ENCODE measurements at places on chromosomes 12 and 14.

DNA sequence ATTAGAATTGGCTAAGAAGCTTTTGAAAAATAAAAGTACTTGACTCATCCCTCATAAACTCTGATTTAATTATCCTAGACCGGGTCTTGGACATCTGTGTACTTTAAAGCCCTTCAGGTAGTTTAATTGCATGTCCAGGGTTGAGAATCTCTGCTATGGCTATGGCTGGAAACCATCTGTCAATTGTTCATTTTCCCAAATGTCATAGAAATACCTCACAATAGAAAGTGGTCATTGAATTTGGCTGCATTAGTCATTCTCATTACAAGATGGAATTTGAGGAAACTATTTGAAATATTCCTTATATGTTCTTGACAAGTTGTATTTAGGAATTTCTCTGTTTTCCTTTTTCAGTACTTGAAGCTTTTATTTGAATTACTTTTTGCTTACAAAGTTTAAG, 111.3 kb downstream of the TSHR start:
- no peak for DNase-seq

DNA sequence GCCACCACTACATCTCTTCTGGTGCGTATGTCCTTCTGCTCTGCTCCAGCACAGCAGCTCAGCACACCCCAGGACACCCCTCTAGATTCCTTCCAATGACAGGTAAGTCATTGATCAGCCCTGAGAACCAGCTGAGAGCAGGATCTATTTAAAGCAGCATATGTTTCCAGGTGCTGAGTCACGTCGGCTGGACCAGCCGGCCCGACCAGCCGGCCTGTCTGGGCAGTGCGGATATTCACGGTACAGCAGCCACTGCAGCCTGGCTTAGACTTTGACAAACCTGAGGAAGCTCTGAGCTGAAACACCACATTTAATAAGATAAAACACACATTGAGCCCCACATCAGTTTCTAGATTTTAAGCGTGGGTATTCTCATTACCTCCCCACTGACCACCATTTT, 31.8 kb upstream of the RPH3A start:
- DNase-seq, result no peak

DNA sequence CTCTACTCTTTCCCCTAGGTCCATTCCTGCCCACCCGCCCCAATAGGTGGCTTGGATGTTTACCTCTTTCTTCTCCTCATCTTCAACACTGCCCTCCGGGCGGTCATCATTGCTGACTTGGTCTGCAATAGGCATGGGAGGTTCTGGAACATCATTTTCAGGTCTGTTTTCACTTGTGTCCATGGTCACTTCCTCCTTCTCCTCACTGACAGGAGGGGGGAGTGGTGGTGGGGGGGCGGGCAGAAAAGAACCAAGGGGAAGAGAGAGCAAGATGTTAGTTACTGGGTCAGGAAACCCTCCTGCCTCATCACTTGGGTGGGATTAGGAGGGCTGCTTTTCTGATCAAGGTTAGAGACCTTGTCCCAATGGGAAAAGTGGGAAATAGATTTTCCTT, 12.1 kb upstream of the CDH24 start:
- no peak for DNase-seq

DNA sequence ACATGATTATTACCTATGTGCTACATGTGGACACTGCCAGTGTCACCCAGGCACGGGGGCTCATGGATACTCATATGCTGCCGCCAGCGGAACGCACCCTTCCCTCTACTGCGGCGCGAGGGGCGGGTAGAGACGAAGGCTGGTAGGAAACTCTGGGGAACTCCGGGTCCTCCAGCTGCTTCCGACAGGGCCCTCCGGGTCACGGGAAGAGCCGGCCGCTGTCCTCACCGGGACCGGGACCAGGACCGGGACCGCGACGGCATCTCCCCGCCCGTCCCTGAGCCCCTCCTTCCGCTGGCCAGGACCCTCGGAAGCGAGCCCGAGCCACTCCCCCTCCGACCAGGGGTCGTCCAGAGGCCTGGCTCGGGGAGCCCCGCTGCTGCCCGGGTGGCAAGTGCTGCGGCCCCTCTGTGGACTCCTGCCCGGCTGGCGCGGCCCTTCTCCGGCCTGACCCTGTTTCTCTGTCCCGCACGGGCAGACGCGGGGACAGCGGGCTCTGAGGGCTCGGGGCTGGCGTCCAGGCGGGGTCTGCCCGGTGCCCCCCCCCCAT, 209.6 kb downstream of the ADGRD1 start:
- DNase-seq, result no peak

- no peak for DNase-seq
These were observed at the start of gene RARG for GRCh38 chr12:53231921-53232645. TSS of gene RARG (minus strand) at chr12:53232209. CDS start at chr12:53227545, 4,664 bp downstream.

- DNase-seq, result no peak
These were observed 795.4 kb downstream of the SLC6A15 start for GRCh38 chr12:84117190-84117589.

DNA sequence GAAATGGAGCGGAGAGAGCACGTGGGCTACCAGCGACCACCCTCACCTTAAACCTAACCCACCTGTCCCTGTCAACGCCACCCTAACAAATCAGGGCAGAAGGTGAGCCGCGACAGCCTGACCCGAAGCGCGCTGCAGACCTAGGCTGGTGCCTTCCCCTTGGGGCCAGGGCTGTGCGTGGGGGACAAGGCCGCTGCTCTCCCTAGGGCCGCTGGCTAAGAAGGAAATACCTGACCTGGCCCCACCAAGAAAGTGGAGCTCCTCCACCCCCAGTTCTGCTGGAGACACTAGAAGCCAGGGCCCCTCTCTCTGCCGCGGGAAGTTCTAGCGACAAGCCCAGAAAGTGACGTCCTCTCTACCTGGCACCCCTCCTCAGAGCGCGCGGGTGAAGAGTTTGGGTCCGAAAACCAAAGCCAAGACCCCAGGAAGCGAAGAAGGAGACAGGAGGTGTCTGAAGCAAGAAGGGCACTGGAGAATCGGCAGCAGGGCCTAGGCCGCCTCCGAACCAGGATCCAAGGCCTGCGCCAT, 7.5 kb downstream of the SIX1 start:
- DNase-seq, result no peak

DNA sequence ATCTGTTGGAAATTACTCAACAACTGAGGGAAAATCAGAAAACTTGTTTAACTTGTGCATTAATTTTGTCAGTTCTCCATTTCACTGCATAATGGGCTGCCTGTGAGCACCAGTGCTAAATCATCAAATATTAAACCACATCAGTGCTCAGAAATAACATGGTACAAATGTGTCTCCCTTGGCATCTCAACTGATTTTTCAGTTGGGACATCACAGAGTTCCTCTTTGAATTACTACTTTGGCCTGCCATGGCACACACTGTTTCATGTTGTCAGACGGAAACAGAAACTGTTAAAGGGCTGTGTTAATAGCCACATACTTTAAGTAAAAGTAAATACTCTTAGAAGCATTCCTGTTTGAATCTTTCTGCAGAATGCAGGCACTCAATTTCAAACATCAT, 42.1 kb upstream of the STRN3 start:
- no peak for DNase-seq

DNA sequence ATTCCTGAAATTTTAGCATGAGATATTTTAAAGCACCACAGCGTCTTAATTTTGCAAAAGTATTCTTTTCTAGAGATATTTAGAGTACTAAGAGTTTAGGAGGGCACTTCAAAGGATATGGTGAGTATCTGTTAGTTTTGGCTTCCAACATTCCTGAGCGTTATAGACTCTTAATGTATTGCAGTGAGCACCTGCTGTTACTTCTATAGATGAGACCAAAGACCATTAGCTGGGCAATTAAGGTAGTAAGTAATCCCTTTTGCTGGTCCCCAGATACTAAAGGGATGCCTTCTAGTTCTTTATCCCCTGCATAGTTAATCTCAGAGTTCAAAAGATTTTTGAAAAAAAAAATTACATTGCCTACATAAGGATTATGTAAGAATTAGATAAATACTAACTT, 975.6 kb downstream of the GALC start:
- DNase-seq, result no peak

DNA sequence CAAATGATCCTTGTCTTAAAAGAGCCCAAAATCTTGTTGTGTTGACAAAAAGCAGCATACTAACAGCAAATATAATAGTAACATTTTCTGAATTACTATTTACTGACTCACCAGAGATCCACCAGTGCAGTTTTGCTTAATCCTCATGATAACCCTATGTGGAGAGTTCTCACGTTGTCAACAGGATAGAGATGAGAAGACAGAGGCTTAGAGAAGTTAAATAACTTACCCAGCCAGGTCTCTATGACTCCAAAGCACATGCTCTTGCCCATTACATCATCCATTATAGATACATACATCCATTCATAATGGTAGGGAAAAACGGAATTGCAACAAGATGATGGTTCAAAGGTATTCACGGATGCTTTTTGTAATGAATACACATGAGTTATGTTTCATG, 111.9 kb downstream of the PAX9 start:
- no peak for DNase-seq

DNA sequence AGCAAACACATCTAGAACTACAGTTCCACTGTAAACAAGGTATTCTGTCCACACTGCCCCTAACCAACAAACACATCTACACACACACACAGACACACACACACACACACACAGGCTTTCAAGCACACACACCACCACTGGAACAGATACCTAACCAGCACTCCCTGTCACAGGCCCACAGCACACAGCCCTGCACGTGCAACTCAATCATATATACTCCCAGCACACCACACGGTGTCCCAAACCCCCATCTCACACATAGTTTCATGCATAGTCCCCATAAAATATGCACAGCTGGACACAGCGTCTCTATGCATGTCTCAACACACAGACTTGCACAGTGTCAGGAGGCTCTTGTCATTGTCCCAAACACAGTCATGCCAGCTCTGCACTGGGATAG, 27.6 kb downstream of the KRT8 start:
- DNase-seq, result no peak

- DNase-seq, result no peak
These were observed 27.7 kb upstream of the JDP2 start for GRCh38 chr14:75399843-75400775.

DNA sequence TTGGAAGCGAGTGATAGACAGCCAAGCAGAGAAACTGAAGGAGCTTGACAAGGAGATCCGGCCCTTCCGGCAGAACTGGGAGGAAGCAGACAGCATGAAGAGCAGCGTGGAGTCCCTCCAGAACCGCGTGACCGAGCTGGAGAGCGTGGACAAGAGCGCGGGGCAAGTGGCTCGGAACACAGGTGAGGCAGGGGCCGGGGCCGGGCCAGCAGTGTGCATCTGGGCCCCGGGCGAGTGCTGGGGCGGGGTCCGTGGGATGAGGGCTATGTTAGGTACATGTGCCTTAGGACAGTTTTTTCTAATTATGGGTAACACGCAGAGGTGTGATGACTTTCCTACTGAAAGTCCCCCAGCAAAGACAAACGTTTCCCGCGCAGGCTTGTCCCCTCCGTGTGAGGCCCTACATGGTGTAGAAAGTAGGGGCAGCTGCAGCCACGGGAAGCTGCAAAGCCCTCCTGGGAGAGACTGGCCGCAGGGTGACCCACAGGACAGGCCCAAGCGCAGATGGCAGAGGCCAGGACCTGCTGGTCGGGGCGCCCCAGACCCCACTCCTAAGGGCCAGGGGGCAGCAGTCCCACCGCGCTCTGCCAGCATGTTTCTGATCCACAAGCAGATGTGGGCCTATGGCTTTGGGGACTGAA, 19.1 kb upstream of the AMN start:
- DNase-seq, result no peak

DNA sequence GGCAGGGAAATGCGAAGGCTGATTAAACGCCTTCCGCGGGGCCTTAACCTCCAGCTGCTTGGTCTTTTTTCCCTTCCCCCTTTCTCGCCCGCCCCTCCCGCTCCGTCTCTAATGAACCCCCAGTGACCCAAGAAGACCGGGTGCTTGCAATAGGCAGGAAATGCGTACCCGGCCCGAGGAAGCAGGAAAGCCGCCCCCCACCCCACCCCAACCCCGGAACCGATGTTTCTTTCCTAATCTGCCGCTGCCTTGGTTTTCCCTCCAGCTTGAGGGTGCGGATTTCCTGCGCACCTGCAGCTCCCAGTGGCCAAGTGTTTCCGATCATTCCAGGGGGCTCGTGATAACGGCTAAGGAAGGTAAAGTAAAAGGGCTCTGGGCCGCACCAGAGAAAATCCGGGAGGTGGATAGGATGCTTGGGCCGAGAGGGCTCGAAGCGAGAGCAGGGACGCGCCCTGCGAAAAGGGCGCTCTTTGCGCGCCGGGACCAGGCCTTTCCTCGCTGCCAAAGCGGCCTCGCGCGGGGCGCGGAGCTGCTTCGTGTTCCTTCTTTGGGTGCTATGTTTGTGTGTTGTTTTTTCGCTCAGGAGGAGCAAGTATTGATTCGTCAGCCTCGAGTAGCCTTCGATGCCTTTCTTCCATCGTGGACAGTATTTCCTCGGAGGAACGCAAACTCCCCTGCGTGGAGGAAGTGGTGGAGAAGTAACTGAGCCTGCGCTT, 983 bp downstream of the MYF6 start:
- DNase-seq, result no peak

DNA sequence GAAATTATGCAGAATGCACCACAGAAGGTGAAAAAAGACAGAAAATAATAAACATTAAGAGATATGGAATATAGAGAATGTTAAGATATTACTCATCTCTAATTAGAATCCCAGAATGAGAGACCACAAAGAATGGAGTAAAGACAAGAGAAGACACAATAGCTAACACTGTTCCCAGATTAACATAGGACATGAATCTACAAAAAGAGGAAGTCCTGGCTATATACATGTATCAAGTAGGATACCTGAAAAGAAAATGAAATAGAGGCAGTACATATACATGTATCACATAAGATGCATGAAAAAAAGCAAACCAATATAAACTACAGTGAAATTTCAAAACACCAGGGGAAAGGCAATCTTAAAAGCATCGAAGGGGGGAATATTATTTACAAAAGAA, 5.6 kb upstream of the EPS8 start:
- no peak for DNase-seq

DNA sequence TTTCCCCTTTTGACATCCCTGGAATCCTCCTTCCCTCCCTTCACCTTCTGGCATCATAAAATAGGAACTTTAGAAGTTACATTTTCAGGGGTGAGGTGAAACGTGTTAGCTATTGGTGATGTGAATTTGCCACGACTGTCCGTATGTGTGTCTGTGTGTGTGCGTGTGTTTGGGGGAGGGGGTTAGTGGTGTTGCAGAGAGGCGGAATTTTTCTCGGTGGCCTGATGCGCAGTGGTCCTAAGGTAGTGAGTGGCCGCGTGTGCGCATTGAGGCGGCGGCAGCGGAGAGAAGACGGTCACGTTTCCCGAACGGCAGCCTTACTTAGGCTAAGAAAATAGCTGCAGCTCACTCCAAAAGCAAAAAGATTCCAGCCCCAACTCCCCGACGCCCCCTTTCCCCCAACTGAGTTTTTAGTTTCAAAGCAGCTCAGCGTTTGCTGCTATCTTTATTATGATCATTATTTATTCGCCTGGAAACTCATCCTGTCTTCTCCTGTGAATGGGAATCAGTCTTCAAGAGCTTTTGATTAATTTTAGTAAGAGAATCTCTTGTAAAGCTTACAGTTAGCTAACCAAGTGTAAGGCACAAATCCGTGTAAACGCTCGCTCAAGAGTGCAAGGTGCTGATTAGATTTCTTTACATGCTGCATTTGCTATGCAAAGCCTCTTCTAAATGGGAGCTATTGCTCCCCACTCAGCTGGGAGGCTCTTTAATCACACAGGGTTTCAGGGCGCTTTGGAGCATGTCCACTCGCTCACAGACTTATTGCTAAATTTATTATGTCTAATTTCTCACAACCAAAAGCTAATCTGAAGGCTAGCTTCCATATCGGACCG, 4.7 kb downstream of the FLRT2 start:
- DNase-seq, result no peak

Measured in GM12864 (cell line).